Epithelial cell of proximal tubule (primary cell): ENCODE measurements at places on chromosomes 2 and 18. TPM values are rescaled to one million over a fixed set of nuclear protein-coding genes. Genes with fewer than 3 reads are reported as not detected.

DNA sequence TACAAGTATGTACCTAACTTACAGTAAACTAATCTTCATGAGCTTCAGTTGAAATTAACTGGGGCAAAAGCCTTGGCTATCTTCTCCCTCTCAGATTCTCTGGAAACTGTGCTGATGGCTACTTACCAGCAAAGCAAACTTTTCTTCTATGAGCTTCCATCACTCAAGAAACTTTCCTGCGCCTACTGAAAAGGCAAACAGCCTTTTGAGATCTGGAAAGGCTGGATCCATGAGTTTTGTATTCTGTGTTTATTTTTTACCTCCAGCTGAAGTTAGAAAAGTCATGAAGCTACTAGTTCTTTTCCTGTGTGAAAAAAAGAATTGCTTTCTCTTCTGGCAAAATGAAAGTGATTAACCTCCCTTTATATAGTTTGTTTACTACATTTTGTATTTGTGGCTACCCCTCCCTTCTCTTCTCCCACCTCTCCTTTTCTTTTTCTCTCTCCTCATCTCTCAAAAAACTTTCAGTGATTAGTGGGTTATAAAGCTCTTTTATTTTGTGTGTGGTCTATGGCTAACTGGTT, 49.2 kb upstream of the RNF152 start:
- DNase-seq: no peak

DNA sequence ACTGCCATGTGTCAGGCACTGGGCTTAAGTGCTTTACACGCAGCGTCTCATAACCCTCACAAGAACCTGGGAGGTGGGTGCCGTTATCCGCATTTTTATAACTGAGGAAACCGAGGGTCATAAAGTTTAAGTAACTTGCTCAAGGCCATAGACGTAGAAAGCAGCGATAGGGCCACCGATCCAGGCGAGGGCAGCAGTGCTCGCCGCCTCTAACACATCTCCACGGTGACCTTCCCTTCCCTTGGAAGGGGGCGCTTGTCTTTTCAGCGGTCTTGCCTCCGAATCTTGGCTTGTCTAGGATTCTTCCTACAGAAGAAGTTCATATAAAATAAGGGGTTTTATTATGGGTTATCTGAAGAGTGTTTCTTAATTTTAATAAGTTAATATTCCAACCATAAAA, 186.6 kb downstream of the GBX2 start:
- no peak for DNase-seq

- DNase-seq: no peak
Observed at GRCh38 chr2:224850081-224850480, 133.9 kb upstream of the CCDC195 start.

DNA sequence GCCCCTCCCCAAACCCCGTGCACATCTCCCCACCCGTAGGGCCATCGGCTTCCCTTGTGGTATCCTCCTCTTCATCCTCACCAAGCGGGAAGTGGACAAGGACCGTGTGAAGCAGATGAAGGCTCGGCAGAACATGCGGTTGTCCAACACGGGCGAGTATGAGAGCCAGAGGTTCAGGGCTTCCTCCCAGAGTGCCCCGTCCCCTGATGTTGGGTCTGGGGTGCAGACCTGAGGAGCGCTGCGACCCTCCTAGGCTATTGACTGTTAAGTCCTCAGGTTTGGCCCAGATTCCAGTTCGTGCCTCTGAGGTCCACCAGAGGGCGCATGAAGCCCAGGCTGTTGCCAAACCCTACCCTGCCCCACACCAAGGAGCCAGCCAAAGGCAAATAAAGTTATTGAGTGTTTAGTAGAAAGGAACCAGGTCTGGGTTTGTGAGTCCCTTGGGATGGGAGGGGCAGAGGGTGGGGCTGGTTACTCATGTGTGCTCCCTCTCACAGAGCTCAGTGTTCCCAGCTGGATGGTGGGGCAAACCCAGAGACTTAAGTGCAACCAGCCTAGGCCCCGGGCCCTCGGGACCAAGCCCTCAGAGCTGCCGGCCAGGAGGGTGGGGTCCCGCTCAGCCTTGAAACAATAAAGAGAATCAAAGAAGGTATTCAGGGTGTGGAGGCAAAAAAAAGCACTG, 2.4 kb downstream of the PNKD start:
- peak; percentile 56 for DNase-seq

GRCh38 chr2:241129086-241129871, 20.0 kb downstream of the PASK start:
- no peak for DNase-seq

GRCh38 chr2:24907116-24907515, 12.9 kb downstream of the ADCY3 start:
- no peak for DNase-seq

GRCh38 chr18:11368020-11368419, 218.7 kb upstream of the PIEZO2 start:
- no peak for DNase-seq

GRCh38 chr2:31328026-31328425, 86.5 kb downstream of the XDH start:
- no peak for DNase-seq

GRCh38 chr2:19035238-19035637, 323.2 kb downstream of the OSR1 start:
- no peak for DNase-seq

DNA sequence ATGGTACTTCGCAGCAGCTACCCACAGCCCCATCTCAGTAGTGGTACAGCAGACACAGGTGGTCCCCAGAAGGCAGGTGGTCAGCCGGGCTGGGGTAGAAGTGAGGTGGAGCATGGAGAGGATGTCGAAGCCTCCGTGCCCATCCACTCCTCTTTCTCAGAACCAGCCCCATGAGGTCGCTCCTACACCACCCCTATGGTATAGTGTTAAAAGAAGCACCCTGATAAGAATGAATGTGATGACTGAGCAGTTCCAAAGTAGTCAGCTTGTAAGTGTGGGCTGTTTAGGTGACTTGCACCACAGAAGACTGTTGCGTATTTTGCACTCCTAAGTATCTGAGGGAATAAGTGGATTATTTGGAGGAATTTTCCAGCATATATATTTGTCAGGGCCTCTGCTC, 111.3 kb downstream of the WDSUB1 start:
- DNase-seq: no peak

DNA sequence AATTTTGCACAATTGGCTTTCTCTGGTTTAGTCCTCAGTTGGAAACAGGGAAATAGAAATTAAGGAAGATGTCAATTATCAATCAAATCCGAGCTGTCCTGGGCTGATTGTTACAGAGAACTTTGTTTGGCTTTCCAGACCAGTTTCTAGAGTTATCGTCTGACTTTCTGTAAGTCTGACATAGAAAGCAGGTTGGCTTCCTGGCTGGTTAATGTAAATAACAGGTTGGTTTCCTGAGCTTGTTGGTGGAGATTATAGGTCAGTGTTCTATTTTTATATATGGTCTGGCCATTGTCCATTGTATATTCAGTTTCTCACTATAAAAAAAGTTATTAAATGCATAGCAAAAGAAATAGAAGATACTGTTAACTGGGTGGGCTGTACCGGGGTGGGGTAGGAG, 204.8 kb downstream of the MBD2 start:
- DNase-seq: no peak

The PXDN gene
- total RNA-seq: 195 and 197 TPM in 2 replicates

The EN1 gene
- not detected in 2 replicates for total RNA-seq

The C2orf78 gene
- total RNA-seq: not detected in 2 replicates

The MEIS1 gene
- 0.23 and 3.5 TPM in 2 replicates for total RNA-seq
